ENCODE measurements at places on chromosomes 4 and X.
A peak's percentile ranks its signal among the peaks of the same experiment; 100 is the strongest.

GRCh38 chrX:16832301-16832700 lies 37.9 kb downstream of the RBBP7 start:
- no peak for DNase-seq

- DNase-seq: no peak
Observed at GRCh38 chrX:148582353-148582752, 81.9 kb downstream of the AFF2 start.

DNA sequence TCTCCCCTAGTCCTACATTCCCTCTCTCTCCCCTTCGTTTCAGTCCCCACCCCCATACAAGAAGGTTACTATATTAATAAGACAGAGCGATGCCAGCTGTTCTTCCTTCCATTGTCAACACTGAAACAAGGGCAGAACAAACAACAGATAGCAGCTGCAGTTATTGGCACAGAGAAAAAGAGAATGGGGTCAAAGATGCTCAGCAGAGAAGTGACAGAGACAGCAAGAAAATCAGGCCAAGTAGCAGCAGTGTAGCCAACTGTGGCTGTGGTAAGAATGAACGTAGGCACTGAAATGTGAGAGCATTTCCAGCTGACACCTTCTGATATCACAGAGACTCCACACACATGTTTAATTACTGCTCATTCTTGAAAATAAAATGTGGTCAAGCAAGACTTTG lies 641.8 kb downstream of the FSTL5 start:
- no peak for DNase-seq

- no peak for DNase-seq
Observed at GRCh38 chrX:70171624-70172023, 5.7 kb upstream of the DGAT2L6 start.

- DNase-seq: no peak
Observed at GRCh38 chrX:134732152-134732551, 73.9 kb upstream of the PLAC1 start.

DNA sequence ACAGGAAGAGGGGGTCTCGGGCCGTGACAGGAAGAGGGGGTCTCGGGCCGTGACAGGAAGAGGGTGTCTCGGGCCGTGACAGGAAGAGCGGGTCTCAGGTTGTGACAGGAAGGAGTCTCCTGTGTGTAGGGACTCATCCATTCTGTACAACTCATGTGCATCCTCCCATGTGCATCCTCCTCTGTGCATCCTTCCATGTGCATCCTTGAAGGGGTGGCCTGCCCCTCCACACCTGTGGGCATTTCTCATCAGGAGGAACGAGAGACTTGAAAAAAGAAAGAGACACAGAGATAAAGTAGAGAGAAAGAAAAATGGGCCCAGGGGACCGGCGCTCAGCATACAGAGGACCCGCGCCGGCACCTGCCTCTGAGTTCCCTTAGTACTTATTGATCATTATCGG lies 30.2 kb upstream of the PLCXD1 start:
- no peak for DNase-seq

DNA sequence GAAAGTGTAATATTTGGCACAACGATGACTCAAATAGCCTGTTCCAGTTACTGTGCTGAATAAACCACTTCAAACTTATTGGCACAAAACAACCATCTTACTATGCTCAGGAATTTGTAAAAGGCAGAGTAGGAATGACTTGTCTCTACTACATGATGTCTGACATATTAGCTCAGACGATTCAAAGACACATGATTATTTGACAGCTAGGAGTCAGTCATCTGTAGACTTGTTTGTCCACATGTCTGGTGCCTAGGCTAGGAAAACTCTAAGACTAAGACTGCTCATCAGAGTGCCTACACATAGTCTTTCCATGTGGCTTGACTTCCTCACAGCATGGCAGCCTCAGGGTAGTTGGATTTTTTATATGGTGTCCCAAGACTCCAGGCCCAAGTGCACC lies 154.5 kb downstream of the FANCB start:
- DNase-seq: no peak

DNA sequence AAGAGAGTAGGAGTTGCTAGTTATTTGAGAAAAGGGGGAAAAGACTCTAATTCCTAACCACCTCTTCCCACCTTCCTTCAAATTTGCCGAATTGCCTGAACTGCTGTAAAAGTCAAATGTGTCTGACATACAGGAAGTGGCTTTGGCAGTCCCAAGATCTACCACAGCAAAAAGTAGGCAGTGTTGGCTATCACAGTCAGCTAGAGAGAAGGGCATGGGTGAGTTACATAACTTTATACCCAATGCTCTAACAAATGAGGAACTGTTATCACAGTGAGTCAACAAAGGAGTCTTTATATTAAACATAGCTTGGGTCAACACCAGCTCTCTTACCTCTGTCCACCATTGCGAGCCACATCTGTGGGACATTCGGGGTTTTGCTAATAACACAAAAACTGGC lies 2.4 kb upstream of the MBNL3 start:
- no peak for DNase-seq

GRCh38 chr4:22848332-22848731 lies 155.6 kb downstream of the GBA3 start:
- DNase-seq: no peak

DNA sequence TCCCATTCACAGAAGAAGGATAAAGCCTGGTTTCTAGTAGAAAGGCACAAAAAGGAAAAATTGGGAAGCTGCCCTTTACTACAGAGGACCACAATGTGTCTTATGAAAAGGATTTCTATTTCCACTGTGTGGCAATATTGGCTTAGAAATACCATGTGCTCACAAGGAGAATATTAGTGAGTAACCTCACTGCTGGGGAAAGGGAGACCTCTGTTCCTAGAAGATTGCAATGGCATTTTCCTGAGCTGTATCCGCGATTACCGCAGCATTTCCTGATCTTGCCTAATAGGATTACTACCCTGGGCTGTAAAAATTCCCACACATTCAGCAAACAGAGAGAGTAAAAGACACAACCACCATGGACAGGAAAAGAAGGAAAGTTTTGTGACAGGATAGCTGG lies 308.8 kb upstream of the TECRL start:
- no peak for DNase-seq

DNA sequence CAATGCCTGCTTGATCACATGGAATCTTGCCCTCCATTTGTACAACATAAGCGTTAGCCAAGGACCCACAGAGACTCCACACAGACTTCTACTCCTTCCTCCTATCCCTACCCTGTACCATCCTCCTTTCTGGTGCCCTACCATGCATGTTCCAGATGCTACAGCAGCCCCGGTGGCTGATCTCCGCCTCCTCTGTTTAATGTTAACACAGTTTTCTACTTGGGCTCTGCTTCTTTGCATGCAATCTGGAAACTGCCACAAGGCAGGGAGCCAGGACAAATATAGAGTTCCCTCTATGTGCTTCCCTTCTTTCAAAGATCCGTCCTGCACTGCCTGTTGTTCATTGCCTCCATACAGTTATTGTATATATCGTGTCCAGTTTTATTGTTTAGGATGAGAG lies 368.6 kb upstream of the TENM3 start:
- no peak for DNase-seq

DNA sequence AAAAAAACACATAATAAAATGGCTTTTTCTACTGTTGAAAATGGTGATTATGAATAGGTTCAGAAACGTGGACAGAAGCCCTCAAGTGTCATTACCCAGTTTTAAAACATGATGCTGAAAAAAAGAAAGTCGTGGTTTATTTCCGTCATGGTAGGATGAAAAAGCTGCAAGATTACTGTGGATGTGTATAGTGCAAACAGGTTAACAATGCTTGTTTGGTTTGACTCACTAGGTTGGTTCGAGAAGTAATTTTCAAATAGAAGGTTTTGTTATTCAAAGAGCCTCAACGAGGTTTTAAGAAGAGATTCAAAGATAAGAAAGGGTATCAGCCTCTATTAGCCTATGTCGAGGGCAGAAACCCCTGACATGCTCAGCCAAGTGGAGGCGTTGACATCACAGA lies 2.5 kb upstream of the RXFP1 start:
- no peak for DNase-seq

DNA sequence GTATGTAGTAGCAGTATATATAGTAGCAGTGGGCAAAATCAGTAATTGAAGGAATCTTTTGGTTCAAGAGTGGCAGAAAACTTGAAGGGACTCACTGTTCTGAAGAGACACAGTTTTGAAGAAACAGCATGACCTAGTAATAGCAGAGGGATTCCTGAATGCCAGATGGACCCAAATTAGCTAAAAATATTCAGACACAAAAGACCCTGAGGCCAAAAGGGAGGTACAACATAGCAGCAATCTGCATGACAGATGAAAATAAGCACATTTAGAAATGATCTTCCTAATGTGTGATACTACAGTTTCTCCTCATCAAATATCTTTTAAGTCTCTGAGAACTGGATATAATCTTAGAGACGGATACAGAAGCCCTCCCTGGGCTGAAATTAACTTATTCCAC lies 536.6 kb downstream of the PPARGC1A start:
- DNase-seq: no peak

DNA sequence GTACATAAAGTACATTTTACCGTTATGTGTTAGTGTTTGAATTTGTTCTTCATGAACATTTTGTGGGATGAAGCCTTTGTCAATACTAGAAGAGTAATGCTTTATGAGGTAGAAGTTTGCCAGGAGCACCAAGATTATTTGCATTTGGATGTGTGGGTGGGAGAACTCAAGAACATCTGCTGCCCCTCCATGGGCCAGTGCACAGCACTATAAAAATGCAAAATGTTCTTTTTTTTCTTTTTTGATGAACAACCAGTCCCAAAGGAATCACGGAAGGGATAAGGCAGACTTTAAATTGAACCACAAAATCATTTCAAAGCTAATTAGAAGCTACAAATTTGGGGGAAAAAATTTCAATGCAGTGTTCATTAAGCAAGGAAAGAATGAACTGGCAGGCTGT lies 300.3 kb upstream of the NWD2 start:
- DNase-seq: no peak

DNA sequence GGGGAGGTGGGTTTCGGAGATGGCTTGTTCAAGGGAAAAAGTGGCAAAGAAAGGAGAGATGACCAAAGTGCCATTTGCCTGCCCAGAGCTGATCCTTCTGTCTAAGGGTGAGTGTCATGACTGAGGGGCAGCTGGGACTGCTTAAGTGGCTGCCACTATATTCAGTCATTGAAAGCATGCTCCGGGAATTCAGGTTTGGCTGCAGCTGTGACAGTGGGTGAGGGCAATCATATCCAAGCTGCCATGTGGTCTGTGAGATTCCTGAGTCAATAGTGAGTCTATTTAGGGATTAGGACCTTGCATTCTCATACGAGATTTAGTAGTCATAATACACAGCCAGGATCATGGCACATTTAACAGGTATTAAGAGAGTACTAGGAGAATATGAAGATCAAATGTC lies 138.8 kb upstream of the BANK1 start:
- peak; percentile 29 for DNase-seq

- no peak for DNase-seq
Observed at GRCh38 chr4:74715706-74716435, 78.5 kb downstream of the BTC start.

GRCh38 chrX:16114611-16115010 lies 8.8 kb upstream of the GRPR start:
- no peak for DNase-seq

DNA sequence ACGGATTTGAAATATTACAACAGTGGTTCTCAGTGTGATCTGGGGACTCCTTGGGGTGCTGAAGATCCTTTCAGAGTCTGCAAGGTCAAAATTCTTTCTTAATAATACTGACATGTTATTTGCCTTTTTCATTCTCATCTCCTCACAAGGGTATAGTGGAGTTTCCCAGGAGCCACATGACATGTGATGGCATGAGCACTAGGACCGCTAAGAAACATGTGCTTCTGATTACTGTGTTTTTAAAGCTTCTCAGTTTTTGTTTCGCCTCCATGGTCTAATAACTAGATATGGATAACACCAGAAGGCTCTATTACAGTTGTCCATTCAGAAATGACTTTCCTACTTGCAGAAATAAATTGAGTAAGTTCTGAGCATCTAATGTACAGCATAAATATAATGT lies 156.1 kb downstream of the RAB28 start:
- no peak for DNase-seq

DNA sequence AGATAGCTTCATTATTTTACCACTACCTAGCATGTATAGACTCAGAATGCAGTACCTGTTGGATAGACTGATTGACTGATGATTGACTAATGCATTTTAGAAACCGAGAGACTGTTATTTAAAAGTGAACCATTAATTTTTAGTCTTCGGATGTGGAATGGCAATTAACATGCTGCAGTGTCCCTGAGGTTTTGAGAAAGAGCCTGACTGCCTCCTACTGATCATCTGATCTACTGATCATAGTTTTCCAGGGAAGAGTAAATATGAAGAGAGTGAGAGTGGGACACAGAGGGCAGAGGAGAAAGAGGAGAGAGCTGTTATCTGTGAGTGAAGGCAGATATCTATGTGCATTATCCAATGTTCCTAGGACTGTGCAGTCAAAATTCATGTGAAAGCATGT lies 764.7 kb downstream of the TRIML1 start:
- no peak for DNase-seq

- no peak for DNase-seq
Observed at GRCh38 chrX:5113128-5113527, 1115.5 kb downstream of the NLGN4X start.

DNA sequence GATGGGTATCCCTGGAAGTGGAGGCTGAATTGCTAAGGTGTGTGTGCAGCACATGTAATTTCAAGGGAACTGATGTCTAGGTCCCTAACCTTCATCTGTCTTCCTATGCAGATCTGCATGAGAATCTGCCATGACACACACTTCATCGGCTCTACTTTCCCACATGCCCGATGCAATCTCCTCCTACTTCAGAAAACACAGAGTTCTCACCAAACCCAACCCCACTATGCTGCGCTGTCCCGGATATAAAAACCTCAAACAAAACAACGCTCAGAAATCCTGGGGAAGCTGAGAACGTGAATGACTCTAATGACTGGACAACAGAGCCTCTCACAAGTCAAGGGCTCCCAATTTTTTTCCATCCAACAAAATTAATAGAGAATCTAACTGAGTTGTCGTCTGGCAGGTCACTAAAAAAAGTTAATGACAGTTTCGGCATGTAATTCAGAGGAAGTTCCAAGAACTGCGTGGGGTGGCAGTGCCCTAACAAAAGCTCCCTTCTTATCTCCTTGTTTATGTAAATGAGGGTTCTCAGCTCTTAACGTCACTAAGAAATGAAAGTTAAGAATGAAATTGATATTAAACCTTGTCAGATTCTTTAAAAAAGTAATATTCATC lies 39.0 kb downstream of the STX18 start:
- DNase-seq: no peak

- DNase-seq: no peak
Observed at GRCh38 chr4:17805580-17806155, 4.9 kb downstream of the DCAF16 start.

GRCh38 chr4:88283661-88284438 lies 511 bp downstream of the PPM1K start:
- DNase-seq: peak; percentile 73

- no peak for DNase-seq
Observed at GRCh38 chr4:36841583-36842326, 402.8 kb upstream of the NWD2 start.

Measured in left cardiac atrium (tissue), 4 donors.